NCI-H1048 (cell line): ENCODE measurements at places on chromosomes 7 and 10.

DNA sequence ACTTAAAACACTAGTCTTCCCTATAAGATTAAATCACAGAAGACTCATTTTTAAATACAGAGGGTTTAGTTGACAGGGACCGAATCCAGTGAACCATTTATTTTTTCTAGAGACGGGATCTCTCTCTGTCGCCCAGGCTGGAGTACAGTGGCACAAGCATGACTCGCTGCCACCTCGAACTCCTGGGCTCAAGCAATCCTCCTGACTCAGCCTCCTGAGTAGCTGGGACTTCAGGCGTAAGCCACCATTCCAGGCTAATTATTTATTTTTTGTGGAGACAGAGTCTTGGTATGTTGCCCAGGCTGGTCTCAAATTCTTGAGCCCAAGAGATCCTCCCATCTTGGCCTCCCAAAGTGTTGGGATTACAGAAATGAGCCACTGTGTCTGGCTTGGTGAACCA, 20.9 kb upstream of the LYZL1 start:
- no peak for DNase-seq

DNA sequence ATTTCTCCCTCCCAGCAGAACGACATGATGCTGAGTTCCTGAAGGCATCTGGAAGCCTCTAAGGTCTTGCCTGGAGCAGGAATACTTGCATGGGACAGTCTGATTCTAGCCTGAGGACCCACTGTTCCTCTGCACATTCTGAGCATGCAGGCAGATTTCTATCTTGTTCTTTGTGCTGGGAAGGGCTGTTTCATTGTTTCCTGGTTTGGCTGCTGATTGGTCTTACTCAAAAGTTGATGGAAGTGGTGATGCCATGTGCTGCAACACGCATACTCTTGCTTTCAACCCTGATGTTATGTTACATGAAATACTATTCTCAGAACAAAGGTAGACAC, 307.0 kb downstream of the GATA3 start:
- no peak for DNase-seq

DNA sequence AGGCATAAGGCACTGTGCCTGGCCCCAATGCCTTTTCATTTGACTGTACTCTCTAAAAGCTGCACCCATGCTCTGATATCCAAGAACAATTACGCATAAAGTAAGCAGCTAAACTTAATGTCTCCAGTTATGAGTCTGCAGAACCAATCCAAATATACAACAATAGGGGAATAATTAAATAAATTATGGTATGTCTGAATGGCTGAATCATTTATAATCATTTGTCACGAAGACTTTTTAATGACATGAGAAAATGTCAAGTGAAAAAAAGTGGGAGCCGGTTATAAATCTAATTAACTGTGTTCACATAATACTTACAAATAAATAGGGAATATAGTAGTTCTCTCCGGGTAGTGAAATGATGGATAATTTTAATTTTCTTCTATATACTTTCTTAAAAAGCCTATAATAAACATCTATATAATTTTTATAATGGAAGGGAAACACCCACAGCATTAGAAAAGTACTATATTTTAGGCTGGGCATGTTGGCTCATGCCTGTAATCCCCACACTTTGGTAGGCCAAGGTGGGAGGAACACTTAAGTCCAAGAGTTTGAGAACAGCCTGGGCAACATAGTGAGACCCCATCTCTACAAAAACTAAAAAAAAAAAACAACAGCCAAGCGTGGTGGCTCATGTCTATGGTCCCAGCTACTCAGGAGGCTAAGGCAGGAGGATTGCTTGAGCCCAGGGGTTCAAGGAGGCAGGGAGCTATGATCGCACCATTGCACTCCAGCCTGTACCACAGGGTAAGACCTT, 14.2 kb downstream of the SLC37A3 start:
- DNase-seq = no peak

DNA sequence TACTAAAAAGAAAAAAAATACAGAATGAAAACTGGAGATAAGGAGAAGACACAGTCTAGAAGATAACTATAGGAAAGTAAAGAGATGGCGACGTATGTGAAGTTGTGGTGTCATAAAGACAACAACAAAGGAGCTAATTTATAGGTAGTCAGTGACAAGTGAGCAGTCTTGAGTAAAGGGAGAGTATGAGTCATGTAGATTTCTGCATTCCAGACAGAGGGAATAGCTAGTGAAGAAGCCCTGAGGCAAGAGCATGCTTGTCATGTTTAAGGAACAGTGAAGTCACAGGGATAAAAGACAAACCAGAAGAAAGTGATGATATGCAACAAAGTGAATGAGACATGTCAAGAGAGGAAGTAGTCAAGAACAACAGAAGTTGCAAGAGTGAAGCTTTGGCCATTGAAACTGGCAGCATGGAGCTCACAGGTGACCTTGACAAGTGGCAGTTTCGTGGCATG, 2.3 kb upstream of the MIOS start:
- DNase-seq = no peak

GRCh38 chr10:97043563-97043855, 142.2 kb downstream of the SLIT1 start:
- no peak for DNase-seq

DNA sequence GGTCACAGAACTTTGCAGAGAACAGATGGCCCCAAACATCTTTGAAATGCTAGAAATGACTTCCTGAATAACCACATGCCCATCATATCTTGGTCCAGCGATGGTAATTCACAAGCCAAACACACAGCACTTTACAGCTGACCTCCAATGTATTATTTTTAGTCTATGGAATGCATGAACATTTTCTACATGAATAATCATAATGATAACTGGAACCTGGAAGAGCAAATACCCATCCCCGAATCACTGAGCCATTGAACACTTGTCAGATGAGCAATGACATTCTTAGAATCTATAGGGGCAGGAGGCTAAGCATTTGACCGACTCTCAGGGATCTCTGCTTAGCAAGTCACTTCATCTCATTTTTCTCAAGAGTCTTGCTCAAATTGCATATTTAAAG, 167.3 kb downstream of the CREB5 start:
- DNase-seq = no peak

DNA sequence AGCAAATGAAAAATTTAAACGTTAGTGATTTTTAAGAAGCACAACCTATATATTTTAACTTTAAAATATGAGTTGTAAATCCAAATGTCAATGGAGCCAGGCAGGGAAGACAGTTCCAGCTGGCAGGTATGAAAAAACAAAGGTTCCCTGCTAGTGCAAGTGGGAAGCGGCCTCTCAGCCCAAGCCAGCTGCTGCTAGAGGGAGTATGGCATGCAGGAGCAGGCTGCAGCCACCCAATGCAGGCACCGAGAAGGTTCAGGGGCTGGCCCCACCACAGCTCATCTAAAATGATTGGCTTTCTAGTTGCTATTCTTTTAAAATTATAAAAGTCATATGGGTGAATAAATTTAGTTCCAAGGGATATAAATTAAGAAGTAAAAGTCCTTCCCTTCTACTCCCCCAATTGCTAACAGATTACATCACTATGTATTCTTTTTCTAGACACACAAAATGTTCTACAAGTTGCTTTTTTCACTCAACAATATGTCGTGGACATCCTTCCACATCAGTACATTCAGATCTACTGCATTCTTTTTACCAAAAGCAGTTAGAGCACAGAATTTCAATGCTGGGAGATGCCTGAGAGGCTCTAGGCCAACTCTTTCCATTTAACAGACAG, 69.3 kb downstream of the SGMS1 start:
- no peak for DNase-seq

GRCh38 chr7:14271441-14271840, 282.0 kb upstream of the ETV1 start:
- no peak for DNase-seq

DNA sequence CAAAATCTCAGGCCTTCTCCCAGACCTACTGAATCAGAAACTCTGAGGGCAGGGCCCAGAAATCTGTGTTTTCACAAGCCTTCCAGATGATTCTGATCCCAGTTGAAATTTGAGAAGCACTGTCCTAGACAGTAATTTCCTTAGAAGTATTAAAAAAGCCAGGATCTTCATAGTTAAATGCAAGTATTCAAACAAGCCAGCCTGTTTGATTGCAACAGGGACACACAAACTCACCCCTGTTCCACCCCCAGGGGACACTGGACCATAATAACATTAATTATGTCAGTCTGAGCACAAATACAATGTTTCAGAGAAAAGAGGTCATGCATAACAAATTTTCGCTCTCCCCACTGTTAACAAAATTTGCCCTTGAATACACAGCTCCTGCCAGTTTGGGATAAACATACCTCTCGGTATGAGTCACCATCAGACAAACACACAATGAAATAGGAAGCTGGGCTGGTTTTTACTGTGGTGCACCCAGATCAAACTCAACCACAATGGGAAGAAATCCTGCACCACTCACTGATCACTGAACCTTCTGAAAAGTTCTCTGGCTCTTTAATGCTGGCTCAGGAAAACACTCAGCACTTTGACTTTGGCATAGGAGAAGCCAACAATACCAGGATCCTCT, 34.3 kb downstream of the ABLIM1 start:
- DNase-seq = peak; percentile 50

DNA sequence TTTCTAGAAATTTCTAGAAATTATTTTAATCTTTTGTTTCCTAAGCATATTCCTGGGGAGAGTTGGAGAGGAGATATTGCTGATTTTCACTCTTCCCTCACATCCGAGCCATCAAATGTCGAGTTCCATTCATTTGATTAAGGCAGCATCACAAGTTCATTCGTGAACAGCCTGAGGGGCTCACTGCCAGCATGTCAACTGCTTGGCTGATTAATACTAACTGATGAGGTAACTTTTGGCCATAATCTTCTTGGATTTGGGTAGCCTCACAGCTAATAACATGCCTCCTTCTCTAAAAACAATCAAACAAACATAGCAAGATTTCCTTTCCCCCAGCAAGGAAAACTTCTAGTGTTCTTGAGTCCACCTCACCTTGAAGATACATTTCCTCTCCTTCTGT, 87.1 kb upstream of the AFAP1L2 start:
- DNase-seq = no peak

GRCh38 chr7:134209322-134210015, 82.3 kb downstream of the LRGUK start:
- no peak for DNase-seq

DNA sequence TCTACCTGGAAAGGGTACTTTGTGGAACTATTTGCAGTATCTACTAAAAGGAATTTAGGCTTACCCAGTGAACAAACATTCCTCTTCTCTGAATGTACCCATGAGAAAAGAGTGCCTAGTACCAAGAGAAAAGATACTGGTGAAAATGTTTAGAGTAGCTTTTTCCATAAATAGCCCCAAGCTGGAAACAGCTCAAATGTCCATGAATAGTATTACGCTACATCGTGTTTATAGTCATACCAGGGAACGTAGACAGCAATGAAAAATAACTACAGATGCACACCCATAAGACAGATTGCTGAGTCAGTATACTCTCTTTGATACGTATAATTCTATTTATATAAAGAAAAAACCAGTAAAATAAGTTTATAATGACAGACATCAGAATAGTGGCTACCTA, 285.9 kb downstream of the KLF6 start:
- no peak for DNase-seq

DNA sequence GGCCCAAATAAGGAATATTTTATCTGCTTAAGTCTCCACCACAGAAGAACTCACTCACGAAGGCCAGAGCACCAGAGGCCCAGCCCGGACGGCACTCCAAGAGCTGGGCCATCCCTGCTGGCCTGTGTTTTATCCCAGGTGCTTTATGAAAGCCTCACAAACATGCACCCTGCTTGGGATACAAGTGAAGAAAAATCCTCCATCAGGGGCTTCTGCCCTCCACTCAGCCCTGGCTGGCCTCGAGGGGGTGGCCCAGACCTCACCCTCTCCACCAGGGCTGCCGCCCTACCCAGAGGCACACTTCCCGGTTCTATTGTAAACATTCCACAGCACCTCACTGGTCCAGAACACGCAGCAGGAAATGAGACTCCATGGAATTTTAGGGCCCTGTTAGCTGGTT, 19.8 kb upstream of the DNAAF5 start:
- no peak for DNase-seq

GRCh38 chr10:87538092-87539015, 33.7 kb downstream of the MINPP1 start:
- no peak for DNase-seq
